ENCODE measurements at places on chromosomes 4 and X. TPM values are rescaled to one million over a fixed set of nuclear protein-coding genes. Genes with fewer than 3 reads are reported as not detected.

- peak overlapping the region; percentile 80 for H3K27ac ChIP-seq
- peak overlapping the region; percentile 64 for H3K4me3 ChIP-seq
- H3K27me3 ChIP-seq, result peaks cover 8% of the 10 kb centered on the region
- H3K36me3 ChIP-seq, result peaks cover 10% of the 10 kb centered on the region
- H3K4me1 ChIP-seq, result peaks cover 54% of the 10 kb centered on the region
- no peak for DNase-seq
Observed at GRCh38 chrX:12985331-12985730, 10.4 kb downstream of the TMSB4X start.

COL4A5 gene
- not detected for total RNA-seq

PAGE2B gene
- not detected for total RNA-seq

GRCh38 chr4:8171984-8172924, 13.6 kb upstream of the ABLIM2 start:
- peaks cover 3% of the 10 kb centered on the region for H3K4me1 ChIP-seq
- peaks cover 11% of the 10 kb centered on the region for H3K27me3 ChIP-seq
- no peak for DNase-seq
- no peak overlapping the region for H3K4me3 ChIP-seq
- no peak overlapping the region for H3K27ac ChIP-seq
- H3K36me3 ChIP-seq, result no peaks in the 10 kb centered on the region

DNA sequence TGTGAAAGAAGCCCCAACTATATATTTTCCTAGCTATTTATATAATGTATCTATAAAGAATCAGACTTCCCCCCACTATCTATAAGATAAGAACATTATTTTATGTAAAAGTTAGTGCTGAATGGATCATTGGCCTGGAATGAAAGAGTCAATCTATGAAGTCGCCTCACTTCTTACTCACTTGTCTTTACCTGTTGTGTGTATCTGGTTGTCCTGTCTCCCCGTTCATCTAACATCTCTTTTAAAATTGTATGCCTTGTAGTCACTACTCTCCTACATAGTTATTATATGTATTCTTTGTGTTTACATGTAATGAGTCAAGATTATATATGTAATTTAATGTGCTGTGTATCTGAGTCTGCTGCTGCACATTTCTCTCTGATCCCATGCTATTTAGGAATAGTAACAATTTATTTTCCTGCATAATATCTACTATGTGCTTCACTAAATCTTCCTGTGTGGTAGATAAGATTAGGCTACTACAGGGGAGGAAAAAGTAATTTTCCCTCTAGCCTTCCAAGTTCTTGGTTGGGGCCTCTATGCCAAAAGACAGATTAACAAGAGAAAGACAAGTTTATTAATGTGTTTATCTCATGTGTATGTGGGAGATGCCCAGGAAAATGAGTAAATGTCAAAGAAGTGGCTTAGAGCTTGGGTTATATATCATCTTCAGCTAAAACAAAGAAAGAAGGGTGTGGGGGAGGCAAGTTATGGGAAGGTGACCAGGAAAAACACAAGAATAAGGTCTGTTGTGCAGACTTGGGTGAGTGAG, 77.6 kb upstream of the FRMPD4 start:
- no peak for DNase-seq
- peaks cover 4% of the 10 kb centered on the region for H3K27me3 ChIP-seq
- no peak overlapping the region for H3K4me3 ChIP-seq
- H3K4me1 ChIP-seq, result no peaks in the 10 kb centered on the region
- no peaks in the 10 kb centered on the region for H3K36me3 ChIP-seq
- H3K27ac ChIP-seq, result no peak overlapping the region

DNA sequence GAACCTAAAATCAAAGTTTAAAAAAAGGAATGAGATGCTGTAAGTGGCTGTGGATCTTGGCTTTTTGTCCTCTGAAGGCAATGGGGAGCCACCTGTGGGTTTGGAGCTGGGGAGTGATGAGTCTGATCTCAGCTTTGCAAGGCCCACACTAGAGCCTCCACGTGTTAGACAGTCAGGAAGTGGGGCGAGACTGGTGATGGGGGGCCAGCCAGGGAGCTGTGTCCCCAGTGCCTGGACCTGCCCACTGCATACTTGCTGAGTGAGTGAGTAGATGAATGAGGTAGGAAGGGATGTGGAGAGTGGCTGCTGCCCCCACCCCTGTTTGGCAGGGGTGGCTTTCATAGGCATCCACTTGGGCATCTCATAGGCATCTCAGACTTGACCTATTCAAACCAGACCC, 84.0 kb downstream of the NHSL2 start:
- DNase-seq, result no peak
- H3K4me1 ChIP-seq, result peaks cover 42% of the 10 kb centered on the region

DNA sequence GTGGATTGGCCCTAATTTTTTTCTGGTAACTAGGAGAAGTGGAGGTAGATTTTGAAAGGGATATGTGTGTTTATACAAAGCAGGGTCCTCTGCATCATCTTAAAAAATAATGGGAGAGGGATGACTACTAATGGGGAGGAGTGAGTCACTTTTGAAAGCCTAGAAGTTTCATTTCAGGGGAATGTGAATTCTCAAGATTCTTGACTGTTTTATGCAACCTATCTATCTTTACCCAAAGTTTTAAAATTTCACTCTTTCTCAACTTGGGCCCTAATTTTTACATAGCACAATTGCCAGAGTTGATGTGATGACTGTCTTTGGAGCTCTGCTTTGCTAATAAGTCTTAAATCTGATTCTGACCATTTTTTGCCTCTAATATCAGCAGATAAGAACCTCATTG, 445.2 kb downstream of the GRXCR1 start:
- no peaks in the 10 kb centered on the region for H3K4me1 ChIP-seq
- no peak overlapping the region for H3K27ac ChIP-seq
- H3K36me3 ChIP-seq, result no peaks in the 10 kb centered on the region
- no peak for DNase-seq

ARR3 gene
- total RNA-seq, result not detected

- no peak for DNase-seq
- H3K27ac ChIP-seq, result no peak overlapping the region
Observed at GRCh38 chr4:175951794-175952193, 113.8 kb upstream of the WDR17 start.

DNA sequence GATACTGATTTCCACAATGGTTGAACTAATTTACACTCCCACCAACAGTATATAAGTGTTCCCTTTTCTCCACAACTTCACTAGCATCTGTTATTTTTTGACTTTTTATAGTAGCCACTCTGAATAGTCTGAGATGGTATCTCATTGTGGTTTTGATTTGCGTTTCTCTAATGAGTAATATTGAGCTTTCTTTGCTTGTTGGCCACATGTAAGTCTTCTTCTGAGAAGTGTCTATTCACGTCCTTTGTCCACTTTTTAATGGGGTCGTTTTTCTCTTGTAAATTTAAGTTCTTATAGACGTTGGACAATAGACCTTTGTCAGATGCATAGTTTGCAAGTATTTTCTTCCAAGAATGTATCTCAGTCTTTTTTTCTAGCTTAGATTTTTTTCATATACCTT, 10.0 kb downstream of the FBXW7 start:
- peak overlapping the region; percentile 54 for H3K4me3 ChIP-seq
- DNase-seq, result no peak
- peaks cover 71% of the 10 kb centered on the region for H3K4me1 ChIP-seq
- H3K27ac ChIP-seq, result peak overlapping the region; percentile 74
- peaks cover 5% of the 10 kb centered on the region for H3K36me3 ChIP-seq
